Activated naive CD4-positive, alpha-beta T cell (primary cell): ENCODE measurements at places on chromosomes 1 and 21.
A peak's percentile ranks its signal among the peaks of the same experiment; 100 is the strongest.

DNA sequence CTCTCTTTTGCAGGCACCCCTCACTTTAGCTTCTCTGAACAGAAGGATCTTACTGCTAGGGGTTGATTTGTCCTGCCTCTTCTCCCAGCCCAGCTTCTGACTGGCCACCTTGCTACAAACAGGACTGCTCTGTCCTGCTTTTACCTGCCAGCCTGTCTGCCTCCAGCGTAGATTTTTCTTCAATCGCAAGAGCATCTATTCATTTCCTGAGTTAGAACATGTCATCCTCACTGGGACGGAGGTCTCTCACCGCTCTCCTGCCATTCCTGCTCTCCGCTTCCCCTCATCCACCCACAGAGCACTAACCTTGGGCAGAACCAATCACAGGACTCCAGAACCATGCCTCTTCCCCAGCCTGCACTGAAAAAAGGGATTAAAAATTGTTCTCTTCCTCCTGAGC, 3.5 kb upstream of the ATP1B1 start:
- DNase-seq = no peak

DNA sequence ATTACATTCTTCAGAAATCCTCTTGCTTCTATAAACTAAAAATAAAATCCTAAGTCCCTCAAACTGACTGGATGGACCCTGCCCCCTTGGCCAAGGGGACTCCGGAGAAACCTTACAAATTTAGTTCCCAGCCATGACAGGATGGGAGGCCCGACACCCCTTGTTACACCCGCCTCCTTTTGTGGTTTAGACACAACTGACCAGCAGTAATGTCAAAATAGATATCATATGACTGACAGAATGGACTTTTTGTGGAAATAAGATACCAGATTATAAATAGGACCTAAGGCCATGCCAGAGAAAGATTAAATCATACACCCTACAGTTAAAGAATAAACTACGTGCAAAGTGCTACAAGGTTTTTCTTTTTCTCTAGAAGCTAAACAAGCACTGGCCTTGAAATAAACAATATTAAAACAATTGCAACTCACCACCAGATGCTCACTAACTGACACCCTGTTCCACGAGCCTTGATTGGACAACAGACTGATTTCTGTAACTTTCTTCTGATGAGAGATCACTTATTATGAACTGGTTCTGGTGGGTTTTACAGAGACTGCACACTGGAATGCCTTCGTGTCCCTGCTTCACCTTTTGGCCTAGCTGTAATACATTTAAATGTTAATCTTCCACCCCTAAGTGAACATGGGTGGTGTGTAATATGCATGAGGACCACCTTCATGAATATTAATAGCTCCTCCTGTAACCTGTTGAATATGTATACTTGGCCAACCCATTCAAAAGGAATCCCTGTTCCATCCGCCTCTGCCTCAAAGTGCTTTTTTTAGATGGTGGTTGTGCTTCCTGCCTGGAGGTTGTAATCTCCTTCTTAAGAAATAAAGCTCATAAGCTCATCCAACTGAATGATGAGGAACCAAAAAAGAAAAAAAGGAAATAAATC, 99.6 kb downstream of the ODF2L start:
- DNase-seq = no peak

DNA sequence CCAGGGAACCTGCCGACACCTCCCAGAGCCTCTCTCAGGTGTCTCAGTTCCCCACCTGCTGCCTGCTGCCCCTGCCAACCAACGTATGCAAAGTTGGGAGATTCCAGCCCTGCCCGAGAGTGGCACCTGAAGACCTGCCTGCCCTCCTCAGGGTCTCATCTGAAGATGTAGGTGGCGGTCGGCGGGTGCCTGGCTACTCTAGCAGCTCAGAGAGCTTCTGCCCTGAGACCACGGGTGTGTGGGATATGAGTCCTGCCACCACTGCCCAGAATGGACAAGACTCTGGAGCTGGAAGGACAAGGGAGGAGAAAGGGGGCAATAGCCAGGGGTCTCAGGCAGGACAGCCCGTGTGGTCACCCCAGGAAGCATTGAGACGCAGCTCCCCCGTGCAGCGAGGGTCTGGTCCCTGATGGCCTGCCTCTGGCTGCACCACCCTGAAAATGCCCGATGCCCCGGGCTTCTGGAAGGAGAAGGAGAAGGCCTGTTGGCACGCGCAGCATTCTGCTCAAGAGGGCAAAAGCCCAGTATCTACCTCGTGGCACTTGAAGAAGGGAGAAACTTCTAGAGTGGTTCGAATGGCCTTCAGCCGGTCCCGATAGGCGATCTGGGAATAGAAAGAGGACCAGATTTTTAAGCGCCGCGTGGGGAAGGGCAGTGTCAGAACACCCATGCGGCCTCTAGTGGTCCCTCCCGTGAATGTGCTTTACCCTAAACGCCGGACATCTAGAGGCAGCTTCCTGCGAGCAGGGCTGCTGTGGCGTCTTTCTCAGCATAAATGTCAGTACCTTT, 88.8 kb downstream of the STUM start:
- no peak for DNase-seq

GRCh38 chr1:173205146-173206051, 1.7 kb downstream of the TNFSF4 start:
- peak; percentile 20 for DNase-seq

DNA sequence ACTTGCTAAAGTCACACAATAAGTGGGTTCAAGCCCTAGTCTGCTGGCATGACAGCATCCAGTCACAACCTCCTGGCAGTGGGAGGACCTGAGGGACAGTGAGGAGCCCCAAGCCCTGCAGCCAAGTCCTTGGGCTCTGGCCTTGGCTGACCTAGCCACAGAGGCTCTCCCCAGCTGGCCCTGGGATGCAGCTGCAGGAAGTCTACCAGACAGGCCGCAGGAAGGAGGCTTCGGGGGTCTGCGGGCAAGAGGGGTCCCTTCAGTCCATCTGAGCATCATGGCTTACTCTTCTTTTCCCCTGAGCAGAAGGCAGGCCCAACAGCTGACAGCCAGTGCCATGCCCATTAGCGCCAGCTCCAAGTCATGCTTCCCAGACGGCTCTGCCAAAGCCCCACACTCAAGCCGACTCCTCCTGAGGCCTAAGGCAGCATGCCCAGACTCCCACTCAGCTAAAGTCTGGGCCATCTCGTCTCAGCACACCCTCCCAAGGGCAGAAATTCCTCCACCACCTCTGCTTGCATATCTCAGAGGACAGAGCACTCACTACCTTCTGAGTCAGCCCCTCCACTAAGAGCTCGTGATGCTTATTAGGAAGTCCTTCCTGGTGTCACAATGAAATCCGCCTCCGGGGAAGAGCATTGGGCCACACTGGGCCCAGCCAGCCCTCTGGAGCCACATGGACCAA, 20.1 kb downstream of the SLC1A7 start:
- DNase-seq = no peak

DNA sequence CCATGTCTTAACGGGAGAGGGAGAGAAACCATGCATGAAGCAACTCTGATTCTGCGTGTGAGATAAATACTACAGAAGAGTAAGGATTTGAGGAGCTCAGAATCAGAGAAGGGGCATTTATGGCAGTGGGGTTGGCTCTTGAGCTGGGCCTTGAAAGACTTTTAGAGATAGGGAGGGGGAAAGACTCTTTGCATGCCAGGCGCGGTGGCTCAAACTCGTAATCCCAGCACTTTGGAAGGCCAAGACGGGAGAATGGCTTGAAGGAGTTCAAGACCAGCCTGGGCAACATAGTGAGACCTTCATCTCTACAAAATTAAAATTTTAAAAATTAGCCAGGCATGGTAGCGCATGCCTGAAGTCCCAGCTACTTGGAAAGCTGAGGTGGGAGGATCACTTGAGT, 672 bp downstream of the ARMH1 start:
- DNase-seq = no peak

DNA sequence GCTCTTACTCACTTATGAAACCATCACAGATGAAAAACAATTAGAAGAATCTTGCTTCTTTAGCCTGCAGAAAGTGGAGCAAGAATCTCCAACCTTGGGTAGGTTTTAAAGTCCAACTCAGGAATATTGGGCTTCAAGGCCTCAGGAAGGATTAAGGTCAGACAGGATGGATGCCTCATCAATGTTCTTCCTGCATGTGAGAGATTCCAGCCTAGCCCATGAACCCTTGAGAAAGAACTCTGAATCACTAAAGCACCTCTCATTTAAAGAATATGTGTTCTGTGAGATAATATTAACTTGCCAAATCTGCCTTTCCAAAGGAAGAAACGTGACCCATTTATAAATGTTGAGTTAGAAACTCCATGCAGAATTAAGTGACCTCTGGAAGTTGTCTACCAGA, 345.2 kb upstream of the CAMK1G start:
- DNase-seq = no peak

DNA sequence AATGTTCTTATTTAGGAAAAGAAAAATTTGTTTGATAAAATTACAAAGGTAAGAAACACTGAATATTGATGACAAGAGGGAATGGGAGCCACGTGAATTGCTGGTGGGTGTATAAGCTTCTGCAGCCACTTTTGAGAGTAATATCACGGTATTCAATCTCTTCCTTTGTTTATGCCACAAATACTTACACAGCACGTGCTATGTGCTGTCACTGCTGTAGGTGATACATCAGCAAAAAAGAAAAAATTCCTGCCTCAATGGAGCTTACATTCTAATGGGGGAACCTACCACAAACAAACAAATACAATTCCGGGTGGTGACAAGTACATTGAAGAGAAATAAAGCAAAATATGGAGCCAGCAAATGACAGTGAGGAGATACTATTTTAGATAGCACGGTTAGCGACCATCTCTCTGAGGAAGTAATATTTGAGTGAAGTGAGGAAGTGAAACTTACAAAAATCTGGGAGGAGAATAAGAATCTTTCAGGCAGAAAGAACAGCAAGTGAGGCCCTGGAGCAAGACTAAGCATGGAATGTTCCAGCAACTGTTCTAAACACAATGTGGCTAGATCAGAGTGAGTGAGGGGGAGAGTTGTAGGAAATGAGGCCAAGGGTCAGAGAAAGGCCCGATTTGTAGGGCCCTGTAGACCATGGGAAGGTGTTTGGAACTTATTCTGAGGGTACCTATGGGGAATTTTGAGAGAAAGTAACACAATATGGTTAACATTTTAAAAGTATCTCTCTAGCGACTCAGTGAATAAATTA, 2.6 kb upstream of the FCRLB start:
- DNase-seq = no peak

DNA sequence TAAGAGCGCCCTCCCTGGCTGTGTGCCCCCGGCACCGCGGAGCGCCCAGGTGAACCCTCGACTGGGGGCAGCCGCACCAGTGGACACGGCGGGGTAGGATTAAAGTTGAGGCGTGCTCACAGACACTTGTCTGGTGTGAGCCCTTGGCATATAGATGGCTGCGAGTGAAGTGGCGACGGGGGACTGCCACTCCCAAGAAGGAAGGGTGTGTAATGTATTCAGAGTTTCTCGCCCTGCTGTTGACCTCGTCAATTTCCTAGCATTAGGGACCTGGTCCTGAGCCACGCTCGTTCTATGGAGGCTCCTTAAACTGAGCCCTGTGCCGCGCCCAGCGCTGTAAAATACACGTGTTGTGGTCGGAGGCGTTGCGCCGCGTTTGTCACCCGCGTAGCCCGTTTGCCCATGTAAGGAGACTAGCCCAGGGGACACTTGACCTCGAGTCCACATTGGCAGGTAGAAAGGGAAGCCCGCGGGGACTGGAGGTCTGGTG, 554 bp downstream of the EVA1C start:
- DNase-seq = no peak

DNA sequence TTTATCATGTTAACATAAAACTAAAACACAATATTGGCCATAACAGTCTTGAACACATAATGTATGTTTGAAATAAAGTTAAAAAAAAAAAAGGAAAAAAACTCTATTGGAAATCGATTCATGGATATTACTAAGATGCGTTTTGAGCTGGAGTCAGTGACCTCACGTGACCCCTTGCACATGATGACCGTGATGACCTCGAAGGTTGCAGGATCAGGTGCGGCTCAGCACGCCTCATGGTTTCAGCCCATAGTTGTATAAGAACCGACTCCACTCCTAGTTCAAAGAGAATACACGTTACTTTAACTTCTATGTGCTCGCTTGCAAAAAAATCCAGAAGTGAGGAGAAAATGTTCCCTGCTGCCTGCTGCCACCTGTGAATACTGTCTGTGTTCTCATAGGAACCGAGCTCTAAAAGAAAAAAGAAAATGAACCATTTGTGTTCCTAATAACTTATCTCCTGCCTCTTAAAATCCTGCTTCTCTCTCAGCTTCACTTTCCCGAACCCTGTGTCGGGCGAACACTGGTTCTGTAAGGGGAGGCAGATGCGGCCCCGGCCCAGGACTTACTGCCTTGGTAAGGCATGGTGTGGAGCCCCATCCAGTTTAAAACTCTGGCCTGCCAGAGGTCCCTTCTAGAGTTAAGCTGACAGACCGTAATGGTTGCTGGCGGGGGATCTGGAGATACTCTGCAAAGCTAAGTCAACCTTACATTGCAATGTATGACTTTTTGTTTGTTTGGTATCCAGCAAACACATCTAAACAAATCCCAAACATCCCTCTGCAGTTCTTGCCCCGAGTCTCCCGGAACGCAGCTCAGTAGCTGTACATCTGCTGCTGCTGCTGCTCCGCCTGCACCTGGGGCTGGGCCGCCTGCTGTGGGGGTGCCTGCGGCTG, 33.8 kb upstream of the RIPK4 start:
- DNase-seq = no peak

GRCh38 chr1:71651214-71651613, 570.4 kb upstream of the ZRANB2 start:
- no peak for DNase-seq

DNA sequence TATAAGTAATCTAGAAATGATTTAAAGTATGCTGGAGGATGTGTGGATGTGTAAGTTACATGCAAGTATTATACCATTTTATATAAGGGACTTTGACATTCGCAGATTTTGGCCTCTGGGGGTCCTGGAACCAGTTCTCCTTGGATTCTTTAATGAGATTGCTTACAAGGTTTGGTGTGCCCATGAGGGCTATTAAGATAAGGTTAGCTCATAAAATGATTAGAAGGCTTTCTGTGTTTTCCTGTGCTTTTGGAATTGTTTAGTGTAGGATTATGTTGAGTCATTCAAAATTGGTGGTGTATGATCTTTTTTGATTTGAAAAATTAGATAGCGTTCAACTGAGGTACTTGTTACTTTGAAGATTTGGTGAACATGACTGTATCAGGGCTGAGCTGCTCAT, 5.6 kb downstream of the USP25 start:
- DNase-seq = no peak

DNA sequence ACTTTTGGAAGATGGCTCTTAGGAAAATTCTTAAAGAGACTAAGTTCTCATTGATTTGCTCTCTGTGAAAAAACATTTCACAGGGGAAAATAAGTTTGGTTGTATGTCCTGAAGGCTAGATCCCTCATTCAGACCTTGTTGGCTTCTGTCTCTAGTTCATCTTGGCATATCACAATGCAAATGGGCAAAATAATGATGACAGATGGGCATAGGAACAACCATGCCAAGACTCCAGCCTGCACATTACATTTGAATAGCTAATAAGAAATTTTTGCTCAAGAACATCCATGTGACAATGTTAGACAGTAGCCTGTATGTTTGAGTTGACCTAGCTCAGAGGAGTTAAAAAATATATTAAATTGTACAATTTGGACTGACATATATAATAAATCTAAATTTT, 292.9 kb downstream of the PLA2G4A start:
- no peak for DNase-seq

- no peak for DNase-seq
Observed at GRCh38 chr1:215220346-215220745, 137.8 kb downstream of the KCNK2 start.
